ENCODE measurements at places on chromosomes 6 and 20.

DNA sequence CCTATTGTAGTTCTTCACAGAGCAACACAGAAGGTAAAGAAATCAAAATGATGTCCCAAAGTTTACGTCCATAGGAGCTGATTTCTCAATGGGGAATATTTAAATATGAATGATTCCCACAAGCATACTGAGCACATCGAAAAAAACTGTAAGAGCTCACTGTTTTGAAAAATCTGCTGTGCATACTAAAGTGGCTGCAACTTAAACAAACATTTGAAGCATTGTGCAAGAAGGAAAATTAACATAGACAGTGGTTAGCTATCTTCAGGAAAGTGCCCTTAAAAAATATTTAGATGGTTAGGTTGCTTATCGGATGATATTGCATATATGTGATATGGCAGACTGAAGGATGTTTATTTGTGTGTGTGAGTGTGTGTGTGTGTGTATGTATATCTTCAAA lies 747.6 kb downstream of the RFPL4B start:
- DNase-seq: no peak

GRCh38 chr6:3987053-3987452 lies 91.9 kb downstream of the FAM217A start:
- DNase-seq: no peak

GRCh38 chr6:68059261-68059660 lies 575.8 kb upstream of the ADGRB3 start:
- no peak for DNase-seq

- no peak for DNase-seq
These were observed 4.0 kb downstream of the NT5DC1 start for GRCh38 chr6:116104636-116105035.

GRCh38 chr6:21200134-21200870 lies 393.2 kb upstream of the SOX4 start:
- DNase-seq: no peak

DNA sequence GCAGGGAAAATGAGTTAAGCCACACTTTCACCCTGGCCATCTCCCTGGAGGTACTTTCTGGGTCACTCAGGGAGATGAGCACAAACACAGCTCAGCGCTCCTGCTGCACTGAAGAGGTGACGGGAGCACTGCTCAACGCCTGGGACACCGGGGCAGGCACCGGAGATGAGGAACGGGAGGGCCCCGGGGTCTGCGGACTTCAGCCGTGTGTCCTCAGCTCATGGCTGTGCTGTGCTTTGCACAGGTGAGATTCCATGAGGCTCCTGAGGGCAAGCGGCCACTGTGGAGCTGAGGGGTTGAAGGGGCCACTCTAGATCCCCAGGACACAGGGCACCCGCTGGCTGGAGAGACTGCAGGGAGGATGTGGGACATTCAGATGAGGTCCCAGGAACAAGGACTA lies 234.2 kb upstream of the EXOC2 start:
- no peak for DNase-seq

- DNase-seq: no peak
These were observed 191.2 kb downstream of the ZNF217 start for GRCh38 chr20:53402233-53403005.

- no peak for DNase-seq
These were observed at the start of gene PAK5 for GRCh38 chr20:9838378-9839295. TSS of gene PAK5 (minus strand) at chr20:9839076. CDS start at chr20:9644328, 194,748 bp downstream.

All from CD4-positive, alpha-beta T cell treated with Interleukin-15 for 4 hours (primary cell).